ENCODE measurements at places on chromosomes 6 and 20.

- DNase-seq: no peak
Measured at GRCh38 chr20:60210779-60211617, 252.8 kb downstream of the CDH26 start.

GRCh38 chr6:119312875-119313338, 36.7 kb downstream of the MAN1A1 start:
- DNase-seq: no peak

DNA sequence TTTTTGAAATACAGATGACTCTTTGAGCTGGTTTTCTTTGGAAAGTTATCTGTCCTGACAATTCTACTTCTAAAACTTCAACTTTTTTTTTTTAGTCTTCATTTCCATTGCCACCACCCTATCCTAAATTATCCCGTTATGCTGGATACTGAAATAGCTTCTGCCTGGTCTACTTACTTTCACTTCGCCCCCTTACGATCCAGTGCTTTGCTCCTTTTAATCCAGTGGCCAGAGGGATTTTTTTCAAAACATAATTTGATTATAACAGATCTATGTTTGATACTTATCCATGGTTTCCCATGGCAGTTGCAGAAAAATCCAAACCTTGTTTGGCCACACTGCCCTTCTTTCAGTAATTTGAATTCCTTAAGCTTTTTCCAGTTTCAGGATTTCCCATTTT, 27.4 kb downstream of the ASXL1 start:
- no peak for DNase-seq

GRCh38 chr20:4369798-4370124, 351.9 kb upstream of the PRND start:
- DNase-seq: no peak

DNA sequence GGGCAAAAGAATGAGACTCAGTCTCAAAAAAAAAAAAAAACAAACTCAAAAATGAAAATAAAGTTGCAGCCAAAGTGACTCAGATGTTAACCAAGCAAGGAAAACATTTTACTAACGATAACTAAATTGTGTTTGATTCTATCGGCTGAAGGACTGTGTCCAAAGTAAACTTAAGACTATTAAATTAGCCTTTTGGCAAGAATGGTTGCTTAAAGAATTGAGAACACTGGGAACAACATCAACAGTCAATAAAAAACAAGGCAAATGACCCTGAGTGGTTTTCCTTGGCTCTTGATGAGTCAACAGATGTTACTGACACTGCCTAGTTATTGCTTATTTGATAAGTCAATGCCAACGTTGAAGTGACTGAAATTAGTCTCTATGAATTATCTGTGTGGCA, 36.7 kb downstream of the POU3F2 start:
- no peak for DNase-seq

GRCh38 chr6:43831191-43831590, 61.2 kb downstream of the VEGFA start:
- DNase-seq: no peak

DNA sequence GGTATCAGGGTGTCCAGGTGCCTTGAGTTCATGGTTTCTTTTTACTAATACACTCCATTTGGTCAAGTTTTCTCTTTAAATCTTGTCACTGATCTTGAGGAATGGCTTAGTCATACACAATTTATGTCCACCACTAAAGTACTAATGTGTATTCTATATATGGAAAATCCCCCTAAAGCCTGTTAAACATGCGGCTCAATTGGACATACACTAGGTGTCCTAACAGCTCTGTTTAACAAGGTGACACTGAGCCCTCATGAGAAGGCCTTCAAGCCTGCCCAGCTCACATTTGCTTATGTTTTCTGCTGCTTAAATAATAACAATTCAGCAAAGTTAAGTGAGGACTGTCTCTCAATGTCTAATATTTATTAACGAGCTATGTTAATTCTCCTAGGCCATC, 31.5 kb downstream of the PDE7B start:
- DNase-seq: no peak

DNA sequence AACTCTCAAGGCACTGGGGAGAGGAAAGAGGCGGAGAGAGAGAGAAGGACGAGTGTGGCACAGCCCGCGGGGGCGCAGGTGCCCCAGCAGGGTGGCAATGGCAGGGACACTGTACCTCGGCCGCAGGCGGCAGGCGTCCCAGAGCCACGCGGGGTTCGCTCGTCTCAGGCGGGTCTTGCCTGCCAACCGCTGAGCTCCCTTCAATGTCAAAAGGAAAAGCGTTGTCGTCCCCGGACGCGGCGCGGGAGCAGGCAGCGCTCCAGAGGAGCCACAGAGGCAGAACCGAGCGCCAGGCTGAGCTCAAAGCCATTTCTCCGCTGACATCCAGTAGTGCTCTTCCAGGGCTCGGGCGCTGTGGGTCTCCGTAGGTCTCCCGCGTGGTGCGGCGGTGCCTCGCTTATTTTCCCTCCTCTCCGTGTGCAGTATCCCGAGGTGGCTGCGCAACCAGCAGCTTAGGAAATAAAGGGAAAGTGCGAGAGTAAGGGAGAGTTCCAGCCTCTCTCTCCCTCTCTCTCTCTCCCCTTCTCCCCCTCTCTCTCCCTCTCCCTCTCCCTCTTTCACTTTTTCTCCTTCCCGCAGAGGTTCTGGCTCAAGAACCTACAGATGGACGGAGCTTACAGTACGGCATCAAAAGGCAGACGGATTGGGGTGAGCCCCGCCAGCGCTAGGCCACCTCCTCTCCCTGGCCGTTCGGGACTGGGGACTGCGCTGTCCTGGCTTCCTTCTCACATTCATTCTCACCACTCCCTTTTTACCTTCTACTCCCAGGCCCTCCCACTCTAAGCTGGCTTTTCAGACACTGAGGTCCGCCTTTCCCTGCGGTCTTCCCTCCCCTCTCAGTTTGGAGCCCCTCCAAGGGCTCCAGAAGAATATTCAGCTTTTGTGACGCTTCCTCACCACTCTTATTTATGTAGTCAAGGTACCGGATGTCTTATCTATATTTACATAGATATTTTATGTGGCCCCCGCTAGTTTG, at the start of gene LAMA4:
Gene LAMA4, minus strand, starts transcription at position 727 of the 976 bp plus-strand sequence. Its CDS starts 417 bp downstream, at position 310.
- DNase-seq: no peak

GRCh38 chr6:117729613-117730012, 54.3 kb downstream of the NUS1 start:
- no peak for DNase-seq
